ENCODE measurements at places on chromosomes 6 and 20.

GRCh38 chr6:16399695-16400094 is 161.3 kb downstream of the GMPR start:
- DNase-seq, result no peak

GRCh38 chr6:128158496-128158895 is 257.6 kb upstream of the THEMIS start:
- no peak for DNase-seq

- no peak for DNase-seq
Measured at GRCh38 chr6:63573899-63574553, 1.7 kb downstream of the LOC128125822 start.

- no peak for DNase-seq
Measured at GRCh38 chr20:49587111-49587570, 19.2 kb upstream of the PTGIS start.

GRCh38 chr6:14108571-14109410 is 8.8 kb upstream of the CD83 start:
- no peak for DNase-seq

DNA sequence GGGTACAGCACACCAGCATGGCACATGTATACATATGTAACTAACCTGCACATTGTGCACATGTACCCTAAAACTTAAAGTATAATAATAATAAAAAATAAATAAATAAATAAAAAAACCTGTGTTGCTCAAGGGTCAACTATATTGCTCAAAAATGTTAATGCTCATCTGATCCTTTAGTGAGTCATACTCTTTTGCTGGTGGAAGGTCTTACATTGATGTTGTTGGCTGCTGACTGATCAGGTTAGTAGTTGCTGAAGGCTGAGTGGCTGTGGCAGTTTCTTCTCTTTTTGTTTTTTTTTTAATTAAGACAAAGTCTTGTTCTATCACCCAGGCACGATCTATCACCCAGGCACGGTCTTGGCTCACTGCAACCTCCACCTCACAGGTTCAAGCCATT is 29.6 kb upstream of the SMIM26 start:
- DNase-seq, result no peak

DNA sequence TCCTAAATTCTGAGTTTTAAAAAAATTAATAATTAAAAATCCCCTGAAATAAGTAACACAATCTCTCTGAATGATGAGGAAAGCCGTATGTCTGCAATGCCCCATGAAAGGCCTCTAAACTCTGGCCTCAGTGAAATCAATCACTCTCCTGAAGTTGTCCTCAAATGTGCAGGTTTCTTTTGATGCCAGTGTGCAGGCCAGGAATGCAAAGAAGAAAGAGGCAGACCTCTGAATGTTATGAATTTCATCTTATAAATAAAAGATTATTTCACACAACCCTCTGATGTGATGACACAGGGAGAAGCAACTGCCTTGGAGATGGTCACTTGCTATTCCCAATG is 121.8 kb downstream of the TBXT start:
- no peak for DNase-seq

Data from stimulated activated CD8-positive, alpha-beta memory T cell treated with anti-CD3 and anti-CD28 coated beads, Interleukin-12 subunit alpha, Interleukin-12 subunit beta, amount 100 ng/mL, for 4 hours (primary cell).